GM03348 (cell line): ENCODE measurements at places on chromosomes 12 and 14.
A peak's percentile ranks its signal among the peaks of the same experiment; 100 is the strongest.

DNA sequence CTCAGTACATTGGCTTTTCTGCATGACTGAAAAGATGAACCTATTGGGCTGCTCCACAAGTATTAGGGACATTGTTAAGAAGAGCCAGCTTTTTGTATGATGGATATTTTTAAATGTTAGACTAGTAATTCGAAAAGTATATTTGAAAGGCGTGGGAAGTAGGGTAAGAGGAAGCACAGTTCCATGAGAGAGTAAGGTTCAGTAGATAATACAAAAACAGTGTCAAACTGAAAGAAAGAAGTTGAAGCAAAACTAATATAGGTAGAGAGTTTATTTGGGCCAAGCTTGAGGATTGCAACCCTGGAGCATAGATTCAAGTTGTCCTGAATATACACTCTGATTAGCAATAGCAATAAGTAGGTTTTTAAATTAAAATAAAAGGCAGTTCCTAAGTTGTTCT, 193.9 kb downstream of the RASSF9 start:
- no peak for DNase-seq

DNA sequence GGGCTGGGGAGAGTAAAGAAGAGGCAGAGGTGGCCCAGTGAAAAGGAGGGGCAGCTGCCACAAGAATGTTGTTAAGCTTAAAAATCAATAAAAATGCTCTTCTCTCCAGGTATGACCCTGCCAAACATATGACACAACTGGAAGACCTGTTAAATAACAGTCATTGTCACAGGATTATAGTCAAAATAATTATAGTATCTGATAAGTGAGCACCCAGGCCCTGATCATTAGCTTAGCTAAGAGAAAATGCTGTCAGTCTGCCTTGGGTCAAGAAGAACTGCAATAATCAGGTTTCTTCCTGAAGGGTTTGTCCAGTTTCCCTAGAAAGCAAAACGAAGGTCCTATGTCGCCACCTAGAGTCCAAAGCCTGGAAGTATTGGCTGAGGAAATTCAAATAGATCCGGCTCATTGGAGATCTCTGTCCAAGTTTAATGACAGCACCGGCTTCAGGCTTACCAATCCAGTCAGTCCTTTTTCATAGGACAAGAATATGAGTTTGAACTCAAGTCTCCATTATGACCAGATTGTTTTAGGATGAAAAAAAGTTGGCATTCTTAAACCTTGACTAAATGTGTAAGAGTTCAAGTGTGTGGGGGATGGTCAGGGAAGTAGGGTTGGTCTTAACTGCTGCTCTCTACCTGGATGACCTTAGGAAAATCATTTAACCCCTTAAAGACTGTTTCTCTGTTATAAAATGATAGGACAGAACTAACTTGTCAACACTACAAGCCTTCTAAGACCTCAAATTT, 22.5 kb upstream of the NKX2-8 start:
- peak; percentile 81 for DNase-seq

- DNase-seq, result no peak
Measured at GRCh38 chr14:72801836-72802587, 91.9 kb downstream of the DPF3 start.

- DNase-seq, result no peak
Measured at GRCh38 chr12:110174373-110174996, 50.3 kb downstream of the IFT81 start.

DNA sequence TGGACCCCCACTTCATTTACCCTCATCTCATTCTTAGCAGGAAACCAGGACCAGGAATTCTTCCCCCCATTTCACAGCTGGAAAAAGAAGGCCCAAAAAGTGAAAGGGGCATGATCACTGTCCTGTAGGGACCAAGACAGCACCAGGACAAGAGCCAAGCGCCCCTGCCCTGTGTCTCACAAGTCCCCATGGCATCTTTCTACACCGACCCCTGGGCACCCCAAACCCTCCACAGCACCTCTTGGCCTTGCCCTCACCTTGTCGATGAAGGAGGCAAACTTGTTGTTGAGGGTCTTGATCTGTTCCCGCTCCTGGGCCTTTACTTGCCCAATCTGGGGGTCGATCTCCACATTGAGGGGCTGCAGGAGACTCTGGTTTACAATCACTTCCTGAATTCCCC, 710 bp downstream of the KRT76 start:
- no peak for DNase-seq

GRCh38 chr12:49792181-49792970, 35.8 kb downstream of the NCKAP5L start:
- DNase-seq, result no peak

DNA sequence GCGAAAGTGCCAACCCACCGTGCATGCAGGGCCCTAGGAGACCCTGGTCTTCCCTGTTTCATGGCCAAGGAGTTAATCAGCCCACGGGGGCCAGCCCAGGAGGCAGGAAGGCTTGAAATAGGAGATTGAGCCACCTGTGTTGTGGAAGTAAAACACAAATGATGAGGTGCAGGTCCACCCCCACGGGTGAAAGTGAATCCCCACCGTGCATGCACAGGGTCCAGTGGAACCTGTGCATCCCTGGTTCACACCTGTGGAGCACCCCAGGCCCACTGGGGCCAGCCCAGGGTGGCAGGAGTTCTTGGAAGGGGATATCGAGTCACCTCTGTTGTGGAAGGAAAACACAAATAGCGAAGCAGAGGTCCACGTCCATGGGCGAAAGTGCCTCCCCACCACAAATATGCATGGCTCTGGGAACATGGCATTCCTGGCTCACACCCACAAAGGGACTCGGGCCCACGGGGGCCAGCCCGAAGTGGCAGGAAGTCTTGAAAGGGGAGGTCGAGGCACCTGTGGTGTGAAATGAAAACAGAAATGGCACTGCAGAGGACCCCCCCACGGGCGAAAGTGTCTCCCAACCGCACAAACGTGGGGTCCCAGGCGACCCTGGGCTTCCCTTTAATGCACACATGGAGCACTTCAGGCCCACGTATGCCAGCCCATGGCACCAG, 381.5 kb downstream of the ALG10 start:
- peak; percentile 0 for DNase-seq

DNA sequence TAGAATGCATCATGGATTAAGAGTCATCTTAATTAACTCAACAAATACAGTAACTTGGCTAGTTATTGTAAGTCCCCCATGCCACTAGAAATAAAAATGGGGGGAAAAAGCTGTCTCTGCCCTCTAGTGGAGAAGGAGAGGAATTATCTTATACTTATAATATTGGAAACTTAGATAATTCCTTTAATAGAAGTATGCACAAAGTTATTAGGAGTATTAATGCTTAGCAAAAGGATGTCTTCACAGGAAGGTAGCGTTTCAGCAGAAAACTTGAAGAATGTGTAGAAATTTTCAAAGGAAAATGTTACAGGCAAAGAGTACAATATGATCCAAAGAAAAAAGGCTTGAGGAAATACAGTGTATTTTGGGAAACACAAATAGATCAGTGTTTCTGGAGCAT, 19.8 kb downstream of the OR5AU1 start:
- peak; percentile 62 for DNase-seq

- DNase-seq, result peak; percentile 70
Measured at GRCh38 chr12:90090929-90091651, 382.5 kb upstream of the ATP2B1 start.

DNA sequence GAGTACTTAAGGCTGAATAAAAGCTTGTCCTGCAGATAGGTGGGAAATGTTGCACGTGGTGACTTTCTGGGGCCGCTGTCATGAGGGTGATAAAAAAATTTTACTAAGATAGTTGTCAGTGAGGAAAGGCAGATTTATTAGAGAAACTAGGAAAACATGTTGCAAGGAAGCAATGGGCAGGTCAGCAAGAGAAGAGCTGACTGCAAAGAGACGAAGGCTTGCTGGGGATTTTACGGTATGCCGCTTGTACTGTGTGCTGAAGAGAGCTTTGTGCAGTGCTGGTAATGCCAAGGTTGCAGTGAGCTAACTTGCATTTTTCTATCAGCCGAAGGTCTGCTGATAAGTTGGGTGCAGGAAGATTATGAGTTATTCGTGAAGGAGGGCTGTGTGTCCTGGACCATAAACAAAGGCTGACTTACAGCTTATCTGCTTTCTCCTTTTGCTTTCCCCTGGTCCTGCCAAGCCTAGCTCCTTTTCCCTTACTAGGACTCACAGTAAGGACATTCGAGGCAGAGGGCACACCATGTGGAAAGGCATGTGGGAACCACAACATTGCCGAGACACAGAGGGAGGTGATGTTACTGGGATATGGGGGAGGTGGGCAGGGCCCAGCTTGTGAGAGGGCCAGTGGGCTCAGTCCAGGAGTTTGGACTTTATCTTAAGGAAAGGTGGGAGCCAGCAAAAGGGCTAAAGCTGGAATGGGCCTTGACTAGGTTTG, 7.4 kb upstream of the CCDC88C start:
- DNase-seq, result peak; percentile 0

GRCh38 chr14:93970585-93970964, 5.8 kb downstream of the ASB2 start:
- no peak for DNase-seq

GRCh38 chr12:120225200-120225558, 24.3 kb upstream of the RPLP0 start:
- DNase-seq, result no peak

- DNase-seq, result no peak
Measured at GRCh38 chr12:46914336-46914735, 88.5 kb upstream of the SLC38A4 start.

DNA sequence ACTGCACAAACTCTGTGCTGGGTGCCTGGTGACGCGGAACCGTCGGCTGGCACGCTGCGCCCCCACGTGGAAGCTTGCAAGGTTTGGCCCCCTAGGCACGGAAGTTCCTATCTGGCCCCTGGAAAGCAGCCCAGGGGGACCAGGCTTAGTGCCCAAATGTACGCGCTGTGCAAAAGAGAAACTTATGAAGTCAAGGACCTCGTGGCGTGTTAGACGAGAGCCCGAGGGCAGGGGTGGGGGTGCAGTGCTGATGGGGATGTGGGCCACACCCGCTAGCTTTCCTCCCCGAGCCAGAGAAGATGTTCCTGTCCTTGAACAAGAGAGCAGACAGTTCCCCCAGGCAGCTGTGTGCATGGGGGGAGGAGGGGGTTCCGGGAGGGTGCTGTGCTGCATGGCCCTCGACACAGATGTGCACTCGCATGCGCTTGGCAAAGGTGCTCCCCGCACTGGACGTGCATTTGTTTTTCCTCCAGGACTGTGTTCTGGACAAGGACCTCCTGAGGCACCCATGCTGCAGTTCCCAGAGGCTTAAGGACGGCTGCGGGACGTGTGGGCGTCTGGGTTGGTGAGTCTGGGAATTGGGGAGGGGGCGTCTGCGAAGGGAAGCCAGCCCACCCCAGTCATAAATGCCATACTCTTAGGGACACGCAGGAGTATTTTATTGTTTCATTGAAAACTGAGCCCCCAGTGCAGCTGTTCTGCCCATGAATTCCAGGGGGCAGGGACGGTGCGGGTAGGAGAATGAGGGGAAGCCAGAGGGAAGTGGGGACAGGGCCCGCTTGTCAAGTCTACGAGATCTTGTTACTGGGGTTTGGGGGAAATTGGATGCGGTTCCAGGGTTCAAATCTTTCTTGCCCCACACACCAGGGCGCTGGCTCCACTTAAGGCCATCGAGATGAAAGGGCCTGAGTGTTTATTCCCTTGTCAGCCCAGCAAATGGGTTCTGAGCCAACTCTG, 80.0 kb downstream of the NTF3 start:
- peak; percentile 54 for DNase-seq

GRCh38 chr12:18432206-18432605, 170.9 kb downstream of the PIK3C2G start:
- no peak for DNase-seq

DNA sequence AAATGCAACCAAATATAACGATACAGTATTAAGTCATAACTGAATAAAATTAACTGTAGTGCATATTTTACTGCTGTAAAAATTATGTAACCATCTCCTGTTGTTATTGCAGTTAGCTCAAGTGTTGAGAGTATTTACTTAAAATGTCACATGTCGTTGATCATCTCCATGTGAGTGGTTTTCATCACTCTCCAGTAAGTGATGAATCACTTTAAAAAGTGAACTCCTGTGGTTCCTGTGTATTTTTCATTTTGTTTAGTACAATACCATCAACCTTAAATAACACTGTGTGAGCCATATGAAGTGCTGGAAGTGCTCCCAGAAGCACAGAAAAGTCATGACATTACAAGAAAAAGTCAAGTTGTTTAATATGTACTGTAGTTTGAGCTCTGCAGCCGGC, 104.7 kb upstream of the SLCO1B1 start:
- no peak for DNase-seq

DNA sequence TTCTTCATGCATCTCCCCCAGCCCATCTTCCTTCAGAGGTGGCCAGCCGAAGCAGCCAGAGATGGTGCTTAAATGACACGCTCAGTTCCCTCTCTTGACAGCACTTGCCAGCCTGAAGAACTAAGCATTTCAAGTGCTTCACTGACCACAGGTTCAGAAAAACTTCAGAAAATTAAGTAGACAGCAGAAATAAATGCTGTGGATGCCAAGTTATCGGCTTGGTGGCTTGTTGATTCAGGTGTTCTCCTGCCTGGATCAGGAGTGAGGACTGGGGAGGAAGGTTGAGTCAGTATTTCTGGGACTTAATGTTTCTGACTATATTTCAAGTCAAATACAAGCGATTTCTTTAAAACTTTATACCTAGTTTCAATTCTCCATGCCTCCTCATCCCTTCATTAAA, 58.2 kb downstream of the CRACR2A start:
- DNase-seq, result no peak
